NCI-H748 treated with DMSO at 0.1 percent for 48 hours (cell line): ENCODE measurements at places on chromosomes 3 and 15.

- DNase-seq: no peak
Observed at GRCh38 chr3:119025171-119025795, 9.4 kb downstream of the IGSF11 start.

GRCh38 chr15:30962079-30962478 lies 29.3 kb downstream of the MTMR10 start:
- DNase-seq: no peak

DNA sequence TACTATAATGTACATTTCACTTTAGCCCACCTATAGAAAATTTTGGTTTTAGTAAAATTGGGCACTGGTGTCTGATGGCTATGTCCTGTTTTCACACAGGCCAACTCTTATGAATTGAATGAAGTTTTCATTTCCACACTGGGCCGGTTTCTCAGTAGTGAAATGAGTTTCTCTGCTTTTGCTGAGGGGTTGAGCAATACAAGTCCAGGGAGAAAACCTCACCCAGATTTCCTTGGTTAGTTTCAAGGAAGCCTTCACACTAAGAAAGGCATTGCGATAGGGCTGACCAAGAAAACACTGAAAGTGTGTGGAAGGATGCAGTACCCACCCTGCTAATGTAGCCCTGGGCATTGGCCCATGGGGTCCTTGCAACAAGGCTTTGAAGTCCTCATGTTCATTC lies 331.5 kb upstream of the CFAP20DC start:
- no peak for DNase-seq

- DNase-seq: no peak
Observed at GRCh38 chr15:90583471-90584252, 53.9 kb downstream of the CRTC3 start.

- DNase-seq: no peak
Observed at GRCh38 chr3:49257187-49257586, 19.8 kb downstream of the C3orf62 start.

DNA sequence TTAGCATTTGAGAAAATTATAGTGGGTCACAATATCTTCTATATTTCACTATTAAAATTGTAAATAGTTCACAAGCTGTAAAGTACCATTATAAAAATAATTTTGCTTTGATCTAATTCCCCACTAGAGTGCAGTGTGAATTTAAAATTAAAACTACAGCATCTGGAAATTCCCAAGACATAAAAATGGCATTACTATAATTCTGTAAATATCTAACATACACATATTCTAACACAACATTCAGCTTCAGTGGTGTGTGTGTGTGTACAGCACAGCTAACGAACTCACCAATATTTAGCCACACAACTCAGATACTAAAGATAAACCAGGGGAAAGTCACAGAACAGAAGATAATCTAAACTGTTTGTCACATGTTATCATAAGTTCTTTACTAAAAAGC lies 424.9 kb upstream of the ZNF385D start:
- no peak for DNase-seq

GRCh38 chr15:90561344-90562244 lies 31.9 kb downstream of the CRTC3 start:
- no peak for DNase-seq

DNA sequence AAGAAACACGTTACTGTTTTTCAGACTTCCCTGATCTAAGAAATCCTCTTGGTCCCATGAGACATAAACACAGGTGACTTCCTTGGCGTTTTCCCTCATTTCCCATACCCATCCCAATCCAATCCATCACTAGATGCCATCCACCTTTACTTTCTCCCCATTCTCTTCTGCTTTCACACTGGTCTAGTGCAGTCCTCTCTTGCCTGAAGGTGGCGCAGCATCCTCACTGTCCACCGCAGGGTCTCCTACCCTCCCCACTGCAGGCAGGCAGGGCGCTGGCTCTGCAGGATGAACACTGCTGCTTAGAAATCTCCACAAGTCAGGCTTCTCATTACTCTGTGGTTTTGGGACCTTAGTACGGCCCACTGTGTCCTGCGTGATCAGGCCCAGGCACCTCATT lies 58.2 kb downstream of the RAB7A start:
- DNase-seq: no peak

- DNase-seq: no peak
Observed at GRCh38 chr3:179265875-179266274, 15.0 kb upstream of the KCNMB3 start.

DNA sequence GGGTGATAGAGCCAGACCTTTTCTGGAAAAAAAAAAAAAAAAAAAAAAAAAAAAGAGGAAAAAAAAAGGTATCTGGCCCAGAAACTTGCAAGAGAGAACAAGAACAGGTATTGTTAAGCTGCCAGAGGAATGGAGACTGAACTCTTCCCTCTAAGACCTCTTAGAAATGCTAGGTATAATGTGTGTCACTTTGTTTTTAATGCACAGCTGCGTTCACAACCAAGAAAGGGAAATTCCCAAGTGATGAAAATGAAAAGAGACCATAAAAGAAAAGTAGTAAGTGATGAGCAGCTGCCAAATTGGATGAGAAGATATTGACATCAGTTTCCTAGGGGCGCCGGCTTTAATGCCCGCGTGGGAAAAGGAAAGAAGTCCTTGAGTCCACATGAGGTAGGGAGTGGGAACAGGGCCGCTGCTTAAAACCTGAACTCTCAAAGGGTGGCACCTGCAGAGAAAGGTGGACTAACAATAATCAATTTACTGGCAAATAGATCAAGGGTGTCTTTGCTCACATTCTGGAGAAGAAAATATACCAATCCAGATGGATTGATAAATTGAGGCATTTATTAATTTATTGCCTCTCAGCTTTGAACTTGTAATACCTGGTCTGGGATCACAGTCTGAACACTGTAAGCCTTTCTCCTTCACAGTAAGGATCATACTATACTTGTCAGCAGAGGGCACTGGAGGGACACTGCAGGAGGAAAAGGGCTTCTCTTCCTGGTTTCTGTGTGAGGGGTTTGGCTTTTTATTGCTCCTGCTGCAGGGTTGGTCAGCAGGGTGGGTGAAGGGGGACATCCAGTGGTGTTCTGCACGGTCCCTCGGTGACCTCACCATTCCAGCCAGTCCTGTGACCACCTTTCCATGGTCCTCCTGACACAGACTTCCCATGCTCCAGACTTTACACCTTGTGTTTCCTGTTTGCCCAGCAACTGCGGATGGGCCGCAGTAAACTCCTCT lies 131.6 kb downstream of the AQP9 start:
- peak; percentile 40 for DNase-seq

GRCh38 chr15:101083336-101084045 lies 164.3 kb downstream of the LRRK1 start:
- DNase-seq: no peak

- no peak for DNase-seq
Observed at GRCh38 chr3:59938828-59939227, 889.0 kb upstream of the CFAP20DC start.

GRCh38 chr15:51708013-51708412 lies 26.7 kb downstream of the SCG3 start:
- DNase-seq: no peak

GRCh38 chr3:170761103-170761502 lies 108.9 kb downstream of the RPL22L1 start:
- DNase-seq: no peak

DNA sequence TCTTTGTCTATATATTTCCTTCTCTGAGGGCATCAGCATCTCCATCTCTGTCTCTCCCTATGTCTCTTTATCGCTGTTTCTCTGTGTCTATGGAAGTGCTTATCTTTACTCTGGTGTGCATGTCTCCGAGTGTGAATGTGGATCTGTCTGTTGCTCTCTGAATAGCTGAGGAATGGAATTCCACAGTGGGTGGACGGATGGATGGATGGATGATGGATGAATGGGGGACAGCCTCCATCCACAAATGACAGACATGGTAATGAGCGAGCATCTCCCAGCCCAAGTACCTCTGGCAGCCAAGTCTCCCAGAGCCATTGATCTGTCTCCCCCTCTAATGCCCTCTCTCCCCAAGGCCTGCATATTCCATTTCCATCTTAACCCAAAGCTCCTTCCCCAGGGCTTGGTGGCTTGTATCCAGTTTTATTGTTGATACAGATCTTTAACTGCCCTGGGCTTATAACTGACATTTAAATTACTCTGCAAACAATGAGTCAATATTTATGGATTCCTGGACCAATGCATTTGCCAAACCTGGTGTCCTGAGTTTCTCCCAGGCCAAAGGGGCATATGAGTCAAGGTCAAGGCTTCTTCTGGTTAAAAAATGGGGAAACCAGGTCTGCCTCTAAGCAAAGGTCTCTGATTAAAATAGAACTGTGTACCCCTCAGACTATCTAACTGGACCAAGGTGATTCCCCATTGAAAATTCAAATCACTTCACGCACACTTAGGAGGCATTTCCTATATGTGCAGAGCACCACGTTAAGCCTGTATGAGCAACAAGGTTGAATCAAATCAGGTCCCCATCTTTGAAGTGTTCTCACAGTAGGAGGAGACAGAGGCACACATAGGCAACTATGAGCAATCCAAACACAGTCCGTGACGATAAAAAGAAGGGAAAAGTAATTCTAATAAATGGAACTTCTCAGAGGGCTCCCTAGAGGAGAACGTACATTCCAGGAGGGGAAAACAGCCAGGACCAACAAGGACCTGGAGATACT lies 109.9 kb downstream of the TLE3 start:
- DNase-seq: no peak
